ENCODE measurements at places on chromosomes 3 and 15.
A peak's percentile ranks its signal among the peaks of the same experiment; 100 is the strongest.

- no peak for DNase-seq
These were observed 263.0 kb downstream of the ULK4 start for GRCh38 chr3:41698898-41699297.

- DNase-seq, result no peak
These were observed 158.8 kb downstream of the KLF13 start for GRCh38 chr15:31485431-31485830.

DNA sequence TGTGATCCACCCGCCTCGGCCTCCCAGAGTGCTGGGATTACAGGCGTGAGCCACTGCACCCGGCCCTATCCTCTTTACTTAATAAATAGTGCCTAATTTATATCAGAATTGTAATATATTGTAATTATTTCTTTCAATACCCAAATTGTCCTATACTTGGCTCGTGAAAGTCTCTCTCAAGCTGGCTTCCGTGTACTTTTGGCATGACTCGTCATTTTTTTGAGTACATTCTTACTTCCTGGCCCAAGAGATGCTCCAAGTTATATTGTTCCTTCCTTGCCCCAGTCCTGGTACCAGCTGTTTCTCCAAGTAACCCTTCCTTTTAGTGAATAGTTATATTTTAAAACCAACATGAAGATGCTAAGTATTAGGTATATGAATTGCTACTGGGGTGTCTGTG lies 366.7 kb downstream of the LSAMP start:
- DNase-seq, result no peak

GRCh38 chr3:26621176-26621575 lies 1.4 kb upstream of the LRRC3B start:
- no peak for DNase-seq

GRCh38 chr15:98586066-98586465 lies 62.3 kb upstream of the IGF1R start:
- DNase-seq, result no peak

- peak; percentile 9 for DNase-seq
These were observed 104.0 kb downstream of the KLHL25 start for GRCh38 chr15:85690561-85691231.

DNA sequence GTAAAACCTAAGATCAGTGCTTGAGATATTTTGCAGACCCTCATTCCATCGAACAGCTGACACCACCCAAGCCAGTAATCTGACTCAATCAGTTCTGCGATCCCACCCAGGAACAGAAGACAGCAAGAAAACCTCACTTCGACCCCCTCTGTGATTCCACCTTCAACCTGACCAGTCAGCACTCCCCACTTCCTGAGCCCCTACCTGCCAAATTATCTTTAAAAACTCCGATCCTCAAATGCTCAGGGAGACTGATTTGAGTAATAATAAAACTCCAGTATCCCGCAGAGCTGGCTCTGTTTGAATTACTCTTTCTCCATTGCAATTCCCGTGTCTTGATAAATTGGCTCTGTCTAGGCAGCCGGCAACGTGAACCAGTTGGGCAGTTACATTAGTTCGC lies 25.7 kb upstream of the CLDN16 start:
- no peak for DNase-seq

GRCh38 chr3:149527531-149528339 lies 53.2 kb downstream of the TM4SF4 start:
- peak; percentile 86 for DNase-seq

DNA sequence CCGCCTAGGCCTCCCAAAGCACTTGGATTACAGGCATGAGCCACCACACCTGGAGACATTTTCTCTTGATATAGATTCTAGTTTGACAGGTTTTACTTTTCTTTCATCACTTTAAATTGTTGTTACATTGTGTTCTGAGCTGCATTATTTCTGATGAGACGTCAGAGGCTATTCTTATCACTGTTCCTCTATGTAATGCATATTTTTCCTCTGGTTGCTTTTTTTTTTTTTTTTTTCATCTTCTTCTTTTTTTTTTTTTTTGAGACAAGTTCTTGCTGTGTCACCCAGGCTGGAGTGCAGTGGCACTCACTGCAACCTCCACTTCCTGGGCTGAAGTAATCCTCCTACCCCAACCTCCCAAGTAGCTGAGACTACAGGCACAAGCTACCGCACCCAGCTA lies 41.2 kb downstream of the TRA2B start:
- no peak for DNase-seq

DNA sequence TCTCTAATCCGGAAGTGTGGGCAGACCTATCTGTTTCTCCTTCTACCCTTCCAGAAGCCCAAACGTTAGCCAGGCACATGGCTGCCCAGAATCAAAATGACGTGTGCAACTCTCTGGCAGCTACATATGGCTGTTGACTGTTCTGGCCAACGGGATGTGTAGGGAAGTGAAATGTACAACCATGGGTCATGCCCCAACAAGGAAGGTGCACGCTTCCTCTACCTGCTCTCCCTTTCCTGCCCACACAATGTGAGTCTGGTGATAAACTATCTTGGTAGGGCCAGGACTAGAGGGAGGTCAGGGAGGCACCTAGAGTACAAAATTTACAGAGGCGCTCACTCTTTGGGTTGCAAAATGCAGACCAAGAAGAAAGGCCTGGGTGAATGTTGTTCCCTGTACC lies 495.9 kb upstream of the PROK2 start:
- no peak for DNase-seq

- peak; percentile 41 for DNase-seq
These were observed 44.5 kb downstream of the NCEH1 start for GRCh38 chr3:172666181-172666872.

Data from lung microvascular endothelial cell (primary cell).